CD4-positive, alpha-beta T cell (primary cell): ENCODE measurements at places on chromosomes 3 and 15.
A peak's percentile ranks its signal among the peaks of the same experiment; 100 is the strongest.

- DNase-seq: no peak
Observed at GRCh38 chr3:42764561-42765295, 8.3 kb downstream of the CCDC13 start.

- no peak for DNase-seq
Observed at GRCh38 chr3:61780455-61781228, 219.3 kb downstream of the PTPRG start.

- DNase-seq: no peak
Observed at GRCh38 chr3:134364061-134364935, 9.9 kb downstream of the AMOTL2 start.

GRCh38 chr3:126961791-126962461 lies 21.0 kb upstream of the PLXNA1 start:
- DNase-seq: no peak

DNA sequence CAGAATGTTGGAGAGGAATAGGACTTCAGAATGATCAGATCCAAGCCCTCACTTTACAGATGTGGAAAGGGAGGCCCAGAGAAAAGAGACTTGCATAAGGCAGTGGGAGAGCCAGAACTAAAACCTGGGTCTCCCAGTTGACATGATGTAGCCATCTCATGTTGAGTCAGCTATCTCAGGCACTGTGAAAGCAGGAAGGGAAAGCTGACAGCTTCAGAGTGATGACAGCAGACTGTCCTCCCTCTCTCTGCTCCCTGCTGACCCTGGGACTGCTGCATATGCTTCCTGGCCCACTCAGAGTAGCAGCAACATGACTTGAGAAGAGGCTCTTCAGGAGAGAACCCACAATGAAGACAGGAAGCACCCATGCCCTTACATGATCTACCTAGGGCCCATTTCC lies 14.7 kb downstream of the FHIT start:
- DNase-seq: no peak

DNA sequence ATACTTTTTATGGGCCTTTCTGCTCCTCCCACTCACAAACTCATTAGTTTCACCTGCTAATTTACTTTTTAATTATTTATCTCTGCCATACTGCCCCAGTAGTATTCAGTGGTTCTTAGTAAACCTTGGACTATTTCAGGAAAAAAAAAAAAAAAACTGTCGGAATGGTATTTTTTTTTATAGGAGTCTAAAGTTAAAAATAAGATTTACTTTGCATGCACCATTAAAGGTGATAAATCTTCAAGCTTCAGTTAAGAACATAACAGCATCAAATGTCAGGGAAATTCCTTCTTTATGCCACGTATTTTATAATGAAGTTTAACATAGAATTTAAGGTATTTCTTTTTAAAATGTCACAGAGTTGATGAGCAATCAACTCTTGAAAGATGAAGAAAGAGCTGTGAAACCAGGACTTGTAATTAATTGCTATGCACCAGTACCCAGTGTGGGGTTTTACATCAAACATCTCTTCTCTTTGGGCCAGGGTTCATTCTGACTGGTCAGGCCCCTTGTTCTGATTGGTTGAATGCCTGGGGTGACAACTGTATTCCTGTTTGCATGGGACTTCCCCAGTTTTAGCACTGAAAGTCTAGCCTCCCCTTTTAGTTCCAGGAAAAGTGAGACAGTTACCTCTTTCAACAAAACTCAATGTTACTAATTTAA lies 40.3 kb upstream of the PTPRG start:
- no peak for DNase-seq

DNA sequence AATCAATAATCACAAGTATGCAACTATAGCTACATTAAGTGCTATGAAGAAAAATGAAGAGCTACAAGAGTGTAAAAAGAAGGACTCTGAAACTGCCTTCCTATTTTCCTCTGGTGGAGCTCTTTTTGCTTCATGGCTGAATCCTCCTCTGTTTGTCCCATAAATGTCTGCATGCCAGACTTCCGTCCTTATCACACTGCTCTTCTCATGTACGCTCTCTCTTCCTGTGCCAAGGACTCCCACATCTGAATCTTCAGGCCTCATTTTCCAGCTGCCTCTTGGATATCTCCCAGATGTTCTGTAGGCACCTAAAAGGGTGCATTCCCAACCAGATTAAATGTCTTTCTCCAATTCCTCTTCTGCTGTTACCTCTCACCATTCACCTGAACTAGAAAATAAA lies 123.7 kb downstream of the MECOM start:
- DNase-seq: no peak

GRCh38 chr3:58492494-58492905 lies 604 bp downstream of the KCTD6 start:
- DNase-seq: peak; percentile 44

DNA sequence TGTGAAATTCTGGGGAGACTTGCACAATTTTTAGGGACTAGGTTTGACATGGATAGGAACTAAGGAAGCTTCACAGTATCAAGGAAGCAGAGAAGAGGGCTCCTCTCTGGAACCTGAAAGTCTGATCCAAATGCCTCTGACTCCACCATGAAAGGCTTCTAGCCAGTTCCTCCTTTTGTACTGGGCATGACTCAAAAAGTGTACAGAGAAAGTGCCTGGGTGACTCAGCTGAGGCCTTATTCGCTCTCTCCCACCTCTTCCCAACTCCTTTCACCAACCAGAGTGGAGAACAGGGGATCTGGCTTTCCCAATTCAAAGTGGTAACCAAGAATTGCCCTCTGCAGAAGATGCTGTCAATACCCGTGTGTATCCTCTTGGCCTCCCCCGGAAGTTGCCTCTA lies 342.9 kb upstream of the PROK2 start:
- no peak for DNase-seq

DNA sequence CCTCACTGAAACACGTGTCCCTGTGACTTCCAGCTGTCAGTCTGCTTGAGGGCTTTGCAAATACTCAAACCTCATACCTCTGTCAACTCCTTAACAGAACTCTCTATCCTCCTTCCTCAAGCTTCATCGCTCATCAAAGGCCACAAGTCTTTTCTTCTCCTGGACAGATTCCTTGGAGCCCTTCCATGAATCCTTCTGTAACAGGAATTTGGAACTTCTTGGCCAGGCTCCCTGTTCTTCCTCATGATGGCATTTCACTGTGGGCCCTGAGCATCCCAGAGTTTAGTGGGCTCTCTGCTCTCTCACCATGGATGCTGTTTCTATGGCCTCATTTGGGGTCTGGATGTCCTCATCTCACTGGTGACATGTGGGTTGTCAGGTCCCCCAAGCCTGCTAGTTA lies 105.0 kb upstream of the TLE3 start:
- DNase-seq: no peak

DNA sequence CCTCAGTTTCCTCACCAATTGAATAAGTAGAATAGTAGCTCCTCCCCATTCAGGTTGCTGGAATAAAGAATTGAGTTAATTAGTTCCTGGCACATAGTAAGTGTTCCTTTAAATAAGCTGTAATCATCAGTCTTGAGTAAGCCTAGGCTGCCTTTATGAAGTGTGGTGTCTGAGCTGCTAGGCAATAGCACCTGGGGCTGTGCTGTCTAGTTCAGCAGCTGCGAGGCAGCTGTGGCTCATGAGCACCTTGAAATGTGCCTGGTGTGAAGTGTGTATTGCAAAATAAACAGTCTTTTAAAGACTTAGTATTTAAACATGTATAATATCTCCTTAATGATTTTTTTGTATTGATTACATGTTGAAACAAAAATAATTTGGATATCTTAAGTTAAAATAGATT lies 77.6 kb downstream of the TOP2B start:
- DNase-seq: no peak

DNA sequence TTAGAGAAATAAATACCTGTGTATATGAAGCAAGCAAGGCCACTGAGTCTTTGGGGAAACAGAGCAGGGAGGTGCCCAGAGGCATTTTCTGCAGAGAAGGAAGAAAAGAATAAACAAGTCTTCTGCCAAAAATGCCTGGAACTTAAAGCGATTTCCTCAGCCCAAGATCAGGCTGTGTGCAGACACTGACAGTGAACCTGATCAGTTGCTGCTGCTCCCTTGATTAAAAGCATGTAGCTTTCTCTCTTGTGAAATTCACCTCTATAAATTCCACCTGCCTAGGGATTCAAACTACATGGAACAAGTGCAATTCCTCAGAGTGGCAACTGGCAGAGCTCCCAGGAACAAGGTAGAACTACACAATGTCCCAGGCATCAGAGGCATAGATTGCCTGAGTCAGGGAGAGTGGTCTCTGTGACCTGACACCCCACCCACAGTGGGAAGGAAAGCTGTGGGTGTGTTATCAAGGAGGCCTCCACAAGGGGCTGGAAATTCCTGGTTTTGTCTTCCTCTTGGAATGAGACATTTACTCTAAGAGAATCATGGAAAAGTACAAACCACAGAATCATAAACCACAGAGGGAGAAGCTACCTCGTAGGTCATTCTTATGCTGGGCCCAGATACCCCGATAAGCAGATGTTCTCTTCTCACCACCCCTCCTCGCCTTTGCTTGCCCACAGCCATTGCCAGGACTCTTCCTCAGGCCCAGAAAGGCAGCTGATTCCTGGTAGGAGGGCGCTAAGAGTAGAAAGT lies 1.8 kb upstream of the ZBTB38 start:
- DNase-seq: no peak

DNA sequence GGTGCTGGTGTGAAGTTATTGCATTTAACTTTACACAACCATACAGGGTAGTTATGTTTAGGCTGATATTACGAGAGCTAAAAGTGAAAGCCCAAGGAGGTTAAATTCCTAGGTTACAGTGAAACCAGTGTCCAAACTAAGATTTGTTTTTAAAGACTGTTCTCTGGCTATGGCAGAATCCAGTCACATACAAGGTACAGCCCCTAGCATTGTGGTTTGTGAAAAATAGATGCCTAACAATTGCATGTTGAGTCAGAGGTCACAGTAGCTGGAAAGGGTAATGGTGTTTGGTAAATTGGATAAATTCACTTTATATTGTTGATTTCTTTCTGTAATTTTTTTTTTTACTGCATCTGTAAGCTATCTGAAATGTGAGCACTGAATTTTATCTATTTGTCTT lies 614.6 kb upstream of the TBL1XR1 start:
- no peak for DNase-seq

GRCh38 chr3:84904816-84905555 lies 53.8 kb upstream of the CADM2 start:
- no peak for DNase-seq

- DNase-seq: no peak
Observed at GRCh38 chr15:29612096-29612495, 210.2 kb downstream of the TJP1 start.

DNA sequence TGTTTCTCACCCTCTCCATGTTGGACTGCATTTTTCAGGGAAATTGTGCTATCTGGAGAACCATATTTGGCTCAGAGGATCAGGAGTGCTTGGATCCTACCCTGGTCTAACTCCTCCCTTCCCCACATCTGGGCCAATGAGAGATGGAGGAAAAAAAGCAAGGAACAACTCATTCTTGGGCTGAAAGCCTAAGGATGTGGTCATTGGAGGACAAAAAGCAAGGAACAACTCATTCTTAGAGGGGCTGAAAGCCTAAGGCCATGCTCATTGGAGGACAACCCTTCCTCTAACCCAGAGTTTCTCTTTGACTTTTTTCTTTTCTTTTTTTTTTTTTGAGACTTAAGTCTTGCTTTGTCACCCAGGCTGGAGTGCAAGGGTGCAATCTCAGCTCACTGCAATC lies 48.6 kb upstream of the CHRNB4 start:
- DNase-seq: no peak

DNA sequence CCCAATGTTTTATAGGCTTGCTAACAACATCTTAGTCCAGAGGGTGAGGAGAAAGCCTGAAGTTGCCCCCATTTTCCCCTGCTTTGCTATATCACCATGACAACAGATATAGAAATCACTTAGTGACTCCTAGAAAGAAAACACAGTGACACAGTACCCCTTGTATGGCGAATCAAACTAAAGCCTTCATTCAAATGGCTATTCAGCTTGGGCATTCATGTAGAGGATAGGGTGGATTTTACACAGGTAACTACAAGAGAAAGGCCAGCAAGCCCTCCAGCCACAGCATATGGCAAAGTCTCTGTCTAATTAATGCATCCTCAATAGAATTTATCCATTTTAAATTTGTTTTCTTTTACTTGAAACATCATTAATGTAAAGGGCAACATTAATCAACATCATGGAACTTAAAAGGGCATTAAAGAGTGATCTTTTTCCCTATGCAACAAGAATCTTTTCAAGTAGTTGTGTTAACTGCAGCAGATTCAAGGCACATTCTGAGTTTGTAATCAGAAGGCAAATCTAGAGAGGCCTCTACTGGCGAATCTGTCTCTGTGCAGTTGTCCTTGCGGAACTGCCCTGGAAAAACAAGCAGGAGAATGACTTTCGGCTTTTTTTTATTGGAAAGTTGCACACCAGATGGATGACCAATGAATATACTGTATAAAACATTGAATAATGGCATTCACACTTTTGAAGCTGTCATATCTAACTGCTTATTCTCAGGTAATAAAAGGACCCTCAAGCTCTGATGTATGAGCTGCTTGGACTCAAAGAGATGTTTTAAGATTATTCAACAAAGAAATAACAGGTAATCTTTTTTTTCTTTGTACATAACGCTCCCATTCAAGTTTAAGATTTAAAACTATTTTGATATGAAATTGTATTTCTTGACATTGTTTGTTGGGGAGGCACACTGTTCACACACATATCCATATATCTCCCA lies 621.7 kb upstream of the AGTR1 start:
- DNase-seq: no peak

DNA sequence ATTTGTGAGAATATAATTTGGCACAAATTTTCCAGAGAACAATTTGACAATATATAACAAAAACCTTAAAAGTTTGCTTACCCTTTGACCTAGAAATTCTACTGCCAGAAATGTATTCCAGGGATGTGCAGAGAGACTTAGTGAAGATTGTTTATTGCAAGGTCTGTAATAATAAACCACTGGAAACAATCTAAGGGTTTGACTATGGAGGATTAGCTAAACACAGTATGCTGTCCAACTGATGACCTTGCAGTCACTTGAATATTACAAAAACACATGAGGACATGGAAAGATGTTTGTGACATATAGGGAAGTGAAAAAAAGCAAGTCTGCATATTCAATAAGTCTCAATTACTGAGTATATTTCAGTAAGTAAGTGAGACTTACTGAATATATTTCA lies 48.1 kb upstream of the CDV3 start:
- no peak for DNase-seq

- no peak for DNase-seq
Observed at GRCh38 chr3:143184099-143184498, 64.5 kb downstream of the CHST2 start.

GRCh38 chr3:118097660-118098059 lies 937.0 kb downstream of the IGSF11 start:
- DNase-seq: no peak

- no peak for DNase-seq
Observed at GRCh38 chr3:28971156-28971555, 309.7 kb upstream of the RBMS3 start.

- DNase-seq: no peak
Observed at GRCh38 chr3:29291982-29292363, 11.1 kb downstream of the RBMS3 start.

- DNase-seq: no peak
Observed at GRCh38 chr15:66412220-66412619, 25.5 kb downstream of the MAP2K1 start.

- no peak for DNase-seq
Observed at GRCh38 chr3:129605922-129606635, 397 bp downstream of the PLXND1 start.

- DNase-seq: no peak
Observed at GRCh38 chr3:123347205-123347604, 101.7 kb downstream of the ADCY5 start.
